Aorta (tissue), 5 donors: ENCODE measurements at places on chromosomes 3 and 15. TPM values are rescaled to one million over a fixed set of nuclear protein-coding genes. Genes with fewer than 3 reads are reported as not detected.

The MUC20 gene
- 17.8 TPM for total RNA-seq

- no peaks in the 10 kb centered on the region for H3K27me3 ChIP-seq
- DNase-seq: no peak
- no peak overlapping the region for H3K27ac ChIP-seq
- no peaks in the 10 kb centered on the region for H3K4me1 ChIP-seq
- no peak overlapping the region for H3K4me3 ChIP-seq
These were observed 477.4 kb upstream of the WNT5A start for GRCh38 chr3:55964491-55964985.

The SLC30A4 gene
- 10.2 TPM for total RNA-seq

DNA sequence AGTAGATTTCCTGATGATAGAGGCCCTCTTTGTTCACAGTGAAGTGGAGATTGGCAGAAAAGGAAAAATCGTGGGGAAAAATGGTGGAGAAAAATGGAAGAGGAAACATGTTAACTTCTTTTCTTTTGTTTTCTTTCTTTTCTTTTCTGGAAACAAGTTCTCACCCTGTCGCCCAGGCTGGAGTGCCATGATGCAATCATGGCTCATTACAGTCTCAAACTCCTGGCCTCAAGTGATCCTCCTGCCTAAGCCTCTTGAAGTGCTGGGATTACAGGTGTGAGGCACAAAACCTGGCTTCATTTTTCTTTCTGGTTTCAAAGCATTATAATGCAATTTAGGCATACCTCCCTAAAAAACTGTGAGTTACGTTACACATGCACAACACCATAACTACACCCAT lies 464.2 kb downstream of the MECOM start:
- H3K4me3 ChIP-seq: no peak overlapping the region
- no peaks in the 10 kb centered on the region for H3K36me3 ChIP-seq
- H3K4me1 ChIP-seq: peaks cover 8% of the 10 kb centered on the region
- no peaks in the 10 kb centered on the region for H3K27me3 ChIP-seq
- DNase-seq: no peak

The SLC28A2 gene
- not detected for total RNA-seq

The MED12L gene
- total RNA-seq: 2.3 TPM

DNA sequence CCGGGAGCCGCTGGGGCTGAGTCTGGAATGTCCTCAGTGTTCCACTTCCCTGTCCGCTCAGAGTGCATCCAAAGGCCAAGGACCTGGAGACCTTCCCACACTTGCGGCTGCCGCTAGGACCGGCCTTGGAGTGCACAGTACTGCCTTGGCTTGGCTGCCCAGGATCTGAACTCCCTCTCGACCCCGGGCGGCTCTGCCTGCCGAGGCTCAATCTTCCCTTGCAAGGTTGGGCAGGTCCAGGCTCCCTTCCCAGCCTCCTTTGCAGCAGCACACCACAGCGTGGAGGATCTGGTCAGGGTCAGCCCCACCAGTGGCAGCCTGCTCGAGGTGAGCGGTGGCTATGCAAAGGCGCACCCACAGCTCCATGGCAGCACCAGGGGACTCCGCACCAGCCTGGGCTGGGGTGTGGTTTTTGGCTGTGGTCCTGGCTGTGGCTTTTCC lies 69.2 kb downstream of the PLXNA1 start:
- no peaks in the 10 kb centered on the region for H3K27me3 ChIP-seq
- H3K27ac ChIP-seq: no peak overlapping the region
- no peak overlapping the region for H3K4me3 ChIP-seq
- H3K36me3 ChIP-seq: no peaks in the 10 kb centered on the region

DNA sequence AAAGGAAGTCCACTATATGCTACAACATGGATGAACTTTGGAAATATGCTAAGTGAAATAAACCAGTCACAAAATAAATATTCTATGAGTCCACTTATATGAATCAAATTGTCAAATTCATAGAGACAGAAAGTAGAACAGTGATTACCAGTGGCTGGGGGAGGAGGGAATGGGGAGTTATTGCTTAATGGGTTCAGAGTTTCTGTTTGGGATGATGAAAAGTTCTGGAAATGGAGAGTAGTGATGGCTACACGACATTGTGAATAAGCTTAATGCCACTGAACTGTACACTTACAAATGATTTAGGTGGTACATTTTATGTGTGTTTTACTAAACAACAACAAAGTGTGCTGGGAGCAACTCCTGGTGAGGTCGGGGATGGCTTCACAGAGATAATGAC lies 38.1 kb downstream of the HOMER2 start:
- H3K4me3 ChIP-seq: no peak overlapping the region
- H3K27ac ChIP-seq: no peak overlapping the region
- no peak for DNase-seq
- H3K36me3 ChIP-seq: no peaks in the 10 kb centered on the region
- no peaks in the 10 kb centered on the region for H3K27me3 ChIP-seq

GRCh38 chr3:29240248-29240647 lies 40.6 kb upstream of the RBMS3 start:
- no peak for DNase-seq
- H3K4me1 ChIP-seq: no peaks in the 10 kb centered on the region
- H3K27ac ChIP-seq: no peak overlapping the region
- H3K27me3 ChIP-seq: no peaks in the 10 kb centered on the region
- H3K4me3 ChIP-seq: no peak overlapping the region

The CHST13 gene
- 0.33 TPM for total RNA-seq

The CCR5 gene
- 4.1 TPM for total RNA-seq

The HESX1 gene
- total RNA-seq: 0.36 TPM

GRCh38 chr3:185653949-185654757 lies 68.1 kb downstream of the SENP2 start:
- no peaks in the 10 kb centered on the region for H3K4me1 ChIP-seq
- no peak overlapping the region for H3K4me3 ChIP-seq
- no peak overlapping the region for H3K27ac ChIP-seq

- no peak overlapping the region for H3K4me3 ChIP-seq
- H3K36me3 ChIP-seq: no peaks in the 10 kb centered on the region
- no peaks in the 10 kb centered on the region for H3K4me1 ChIP-seq
These were observed 23.3 kb upstream of the CYP11A1 start for GRCh38 chr15:74390647-74391288.
